ENCODE measurements at places on chromosomes 13 and 19.
A peak's percentile ranks its signal among the peaks of the same experiment; 100 is the strongest.

DNA sequence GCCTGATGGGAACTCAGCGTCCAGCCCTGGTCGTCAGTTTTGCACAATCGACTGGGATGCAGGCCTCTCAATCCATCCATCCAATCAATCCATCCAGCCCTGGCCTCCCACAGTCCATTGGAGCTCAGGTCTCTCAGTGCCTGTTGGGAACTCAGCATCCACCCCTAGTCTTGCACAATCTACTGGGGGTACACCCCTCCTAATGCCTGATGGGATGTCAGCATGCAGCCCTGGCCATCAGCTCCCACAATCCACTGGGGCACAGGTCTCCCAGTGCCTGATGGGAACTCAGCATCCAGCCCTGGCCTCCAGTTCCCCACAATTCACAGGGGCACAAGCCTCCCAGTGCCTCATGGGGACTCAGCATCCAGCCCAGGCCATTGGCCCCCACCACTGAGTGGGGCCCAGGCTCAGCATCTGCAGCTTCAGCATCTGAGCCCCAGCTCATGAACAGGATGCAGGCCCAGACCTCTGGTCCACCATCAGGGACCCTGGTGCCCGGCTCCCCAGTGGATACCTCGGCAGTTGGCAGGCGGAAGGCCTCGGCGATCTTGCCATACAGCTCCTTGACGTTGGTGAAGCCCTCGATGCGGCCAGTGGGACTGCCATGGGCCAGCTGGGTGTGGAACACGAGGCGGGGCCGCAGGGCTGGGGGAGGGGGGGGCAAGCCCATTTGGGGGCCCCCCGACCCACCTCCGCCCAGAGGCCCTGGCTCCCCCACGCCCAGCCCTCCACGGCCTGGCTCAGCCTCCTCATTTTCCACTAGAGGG is 7.2 kb upstream of the PTGER1 start:
- DNase-seq, result no peak

DNA sequence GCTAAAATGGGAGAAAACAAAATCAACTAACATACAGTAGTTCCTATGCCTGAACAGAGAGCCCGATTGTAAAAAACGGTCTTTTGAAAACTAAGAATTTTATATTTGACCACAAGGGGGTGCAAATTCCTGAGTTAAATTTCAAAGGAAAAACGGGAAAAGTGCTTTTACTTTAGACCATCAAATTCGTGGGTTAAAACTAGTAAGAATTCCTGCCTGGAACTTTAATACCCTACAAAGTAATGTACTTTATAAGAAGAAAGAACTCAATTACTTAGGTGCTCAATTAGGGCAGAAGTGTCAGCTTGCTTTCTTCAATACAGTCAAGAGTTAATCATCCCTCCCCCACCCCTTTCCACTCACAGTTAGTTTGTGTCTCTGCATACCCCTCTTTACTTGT is 69.8 kb downstream of the KCNRG start:
- peak; percentile 30 for DNase-seq

DNA sequence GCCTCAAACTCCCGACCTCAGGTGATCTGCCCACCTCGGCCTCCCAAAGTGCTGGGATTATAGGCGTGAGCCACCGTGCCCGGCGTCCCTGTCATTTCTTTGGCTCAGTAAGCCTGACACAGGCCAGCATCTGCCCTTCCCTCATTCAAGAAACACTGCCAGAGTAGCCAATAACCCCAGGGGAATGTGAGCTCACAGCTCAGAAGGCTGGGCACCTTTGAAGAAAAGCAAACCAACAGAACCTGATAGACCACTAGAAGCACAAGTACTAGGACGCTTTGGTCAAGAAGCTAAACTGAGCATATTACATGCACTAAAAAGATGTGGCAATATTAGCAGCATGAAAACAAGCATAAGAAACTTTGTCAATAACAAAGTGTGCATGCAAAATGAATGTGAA is 14.2 kb downstream of the SIGLEC5 start:
- no peak for DNase-seq

DNA sequence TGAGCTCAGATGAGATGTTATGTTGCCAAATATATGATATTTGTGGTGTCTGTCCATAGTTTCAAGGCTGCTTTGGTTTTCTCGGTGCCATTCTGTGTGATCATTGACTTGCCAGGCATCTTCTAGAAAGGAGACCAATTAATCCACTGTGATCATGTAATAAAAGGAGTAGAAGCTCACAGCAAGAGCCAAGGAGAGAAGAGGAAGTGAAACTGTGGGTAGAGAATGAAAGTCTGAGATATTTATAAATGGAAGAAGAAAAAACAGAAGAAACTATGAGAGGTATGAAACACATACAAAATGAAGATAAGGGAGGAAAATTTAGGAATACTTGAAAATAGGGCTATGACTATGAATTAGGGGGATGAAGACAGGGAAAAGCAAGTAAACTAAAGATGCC is 11.1 kb upstream of the ZNF613 start:
- DNase-seq, result no peak

- no peak for DNase-seq
These were observed 399 bp upstream of the ZNF136 start for GRCh38 chr19:12162513-12162881.

DNA sequence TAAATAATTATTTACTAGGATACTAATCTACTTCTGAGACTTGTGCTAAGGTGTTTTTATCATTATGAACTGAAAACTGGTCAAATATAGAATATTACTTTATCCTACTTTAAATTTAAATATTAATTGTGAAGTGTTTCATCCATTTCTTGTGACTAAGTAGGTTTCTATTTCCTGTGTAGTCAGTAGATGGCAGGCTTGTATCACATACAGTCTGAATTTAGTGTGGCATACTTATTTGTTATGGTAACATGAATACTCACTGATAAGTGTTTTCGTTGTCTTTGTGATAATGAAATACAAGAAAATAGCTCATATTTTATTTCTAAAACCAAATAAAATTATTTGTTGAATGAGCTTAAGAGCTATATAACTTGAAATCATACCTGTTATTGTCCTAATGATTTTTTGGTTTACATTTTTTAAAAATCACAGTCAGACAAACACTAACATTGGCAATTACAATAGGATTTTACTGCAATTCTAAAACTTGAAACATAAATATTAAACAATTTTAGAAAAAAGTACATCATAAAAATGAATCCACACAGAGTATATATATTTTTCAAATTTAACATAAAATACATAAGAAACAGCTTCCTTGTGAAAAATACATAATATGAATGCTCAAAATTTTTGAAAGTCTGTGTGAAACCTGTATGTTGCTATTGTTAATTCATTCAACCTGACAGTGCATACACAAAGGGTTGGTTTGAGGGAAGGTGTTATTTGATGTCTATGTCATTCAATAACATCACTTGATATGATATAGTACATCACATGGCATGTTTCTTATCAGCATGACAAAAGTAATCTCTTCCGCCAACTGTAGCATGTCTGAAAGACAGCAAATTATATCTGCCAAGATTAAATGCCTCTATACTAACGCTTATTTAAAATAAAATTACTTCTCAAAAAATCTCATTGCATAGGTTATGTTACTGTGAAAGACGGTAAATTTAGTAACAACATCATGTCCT is 904.8 kb upstream of the PCDH20 start:
- peak; percentile 16 for DNase-seq

DNA sequence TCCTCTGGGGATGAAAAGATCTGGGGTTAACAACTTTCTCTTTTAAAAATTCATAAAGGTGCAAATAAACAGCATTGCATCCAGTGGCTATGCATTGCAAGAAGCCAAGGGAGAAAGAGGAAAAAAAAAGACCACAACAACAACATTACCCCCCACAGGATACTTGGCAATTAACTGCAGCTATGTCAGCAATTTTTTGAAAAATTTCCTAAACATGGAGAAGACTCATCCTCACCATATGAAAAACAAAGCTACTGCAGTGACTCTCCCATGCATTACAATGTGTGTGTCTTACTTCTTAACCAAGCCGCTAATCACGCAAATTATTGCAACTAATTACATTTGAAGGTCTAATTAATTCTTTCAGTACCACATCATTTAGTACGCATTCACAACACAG is 309.8 kb upstream of the ZNF507 start:
- no peak for DNase-seq

All from small intestine (tissue), 16 donors.